ENCODE measurements at places on chromosomes 4 and X.

GRCh38 chr4:80186676-80187075, 10.6 kb upstream of the PRDM8 start:
- no peak for DNase-seq

GRCh38 chr4:3392321-3392720, 49.4 kb upstream of the HGFAC start:
- DNase-seq: no peak

- DNase-seq: no peak
Observed at GRCh38 chrX:69155786-69156520, 9.3 kb downstream of the PJA1 start.

DNA sequence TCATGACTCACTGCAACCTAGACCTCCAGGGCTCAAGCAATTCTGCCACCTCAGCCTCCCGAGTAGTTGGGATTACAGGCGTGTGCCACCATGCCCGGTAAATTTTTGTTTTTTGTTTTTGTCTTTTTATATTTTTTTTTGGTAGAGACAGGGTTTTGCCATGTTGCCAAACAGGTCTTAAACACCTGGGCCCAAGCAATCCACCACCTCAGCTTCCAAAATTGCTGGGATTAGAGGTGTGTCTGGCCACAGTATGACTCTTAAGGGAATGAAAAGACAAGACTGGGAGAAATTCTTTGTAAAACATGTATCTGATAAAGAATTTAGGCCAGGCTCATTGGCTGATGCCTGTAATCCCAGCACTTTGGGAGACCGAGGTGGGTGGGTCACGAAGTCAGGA, 29.2 kb upstream of the PDGFRA start:
- DNase-seq: no peak

DNA sequence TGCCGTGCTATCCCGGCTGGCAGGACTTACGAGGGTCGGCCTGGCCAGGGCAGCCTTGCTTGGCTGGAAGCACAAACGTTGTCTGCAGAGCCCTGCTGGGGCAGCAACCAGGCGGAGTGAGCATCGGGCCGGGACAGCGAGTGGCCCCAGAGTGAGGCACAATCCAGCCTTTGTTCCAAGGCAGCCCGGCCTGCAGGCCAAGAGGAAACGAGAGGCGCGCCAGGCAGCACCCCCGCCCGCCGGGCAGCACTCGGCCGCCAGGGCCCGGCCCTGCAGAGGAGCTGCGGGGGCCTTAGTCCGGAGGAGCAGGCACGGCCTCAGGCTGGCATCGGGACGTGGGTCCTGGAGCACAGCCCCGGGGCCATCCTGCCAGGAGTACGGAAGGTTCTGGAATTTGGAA, 24.1 kb downstream of the FGFRL1 start:
- no peak for DNase-seq

GRCh38 chrX:137747244-137748043, 181.5 kb downstream of the ZIC3 start:
- no peak for DNase-seq

- no peak for DNase-seq
Observed at GRCh38 chrX:10702031-10702430, 81.6 kb upstream of the MID1 start.

DNA sequence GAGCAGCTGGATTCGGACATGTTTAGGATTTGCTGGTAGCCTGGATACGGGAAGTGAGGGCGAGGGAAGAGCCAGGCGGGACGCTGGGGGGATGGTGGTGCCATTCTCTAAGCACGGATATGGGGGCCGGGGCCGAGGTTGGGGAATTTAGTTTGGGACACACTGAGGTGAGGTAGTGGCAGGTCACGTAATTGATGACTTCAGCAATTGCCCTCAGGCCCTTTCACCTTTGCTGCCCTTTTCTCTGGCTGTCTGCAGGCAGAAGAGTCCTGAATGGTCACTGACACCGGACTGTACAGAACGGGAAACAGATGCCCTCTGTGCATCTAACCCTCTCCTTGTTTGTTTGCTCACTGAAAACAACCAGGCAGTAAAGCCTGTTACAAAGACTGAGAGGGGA, 16.9 kb upstream of the HMGB3 start:
- no peak for DNase-seq

GRCh38 chrX:48989483-48989882, 12.6 kb downstream of the GRIPAP1 start:
- peak; percentile 40 for DNase-seq

GRCh38 chr4:104451573-104451972, 43.1 kb downstream of the CXXC4 start:
- DNase-seq: peak; percentile 8

DNA sequence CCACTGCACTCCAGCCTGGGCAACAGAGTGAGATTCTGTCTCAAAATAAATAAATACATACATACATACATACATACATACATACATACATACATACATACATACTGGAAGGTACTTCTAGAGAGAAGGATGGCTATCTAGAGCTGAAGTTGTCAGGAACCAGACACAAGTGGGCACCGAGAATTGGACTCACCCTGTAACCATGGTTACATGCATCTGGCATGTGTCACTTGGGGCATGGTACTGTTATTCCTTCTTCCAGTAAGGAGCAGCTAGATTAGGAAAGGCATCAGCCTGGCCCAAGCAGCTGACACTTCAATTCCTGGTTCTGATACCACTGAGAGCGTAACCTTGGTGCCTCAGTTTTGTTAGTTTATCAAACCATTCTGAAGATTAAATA, 127.1 kb downstream of the SH3KBP1 start:
- no peak for DNase-seq

DNA sequence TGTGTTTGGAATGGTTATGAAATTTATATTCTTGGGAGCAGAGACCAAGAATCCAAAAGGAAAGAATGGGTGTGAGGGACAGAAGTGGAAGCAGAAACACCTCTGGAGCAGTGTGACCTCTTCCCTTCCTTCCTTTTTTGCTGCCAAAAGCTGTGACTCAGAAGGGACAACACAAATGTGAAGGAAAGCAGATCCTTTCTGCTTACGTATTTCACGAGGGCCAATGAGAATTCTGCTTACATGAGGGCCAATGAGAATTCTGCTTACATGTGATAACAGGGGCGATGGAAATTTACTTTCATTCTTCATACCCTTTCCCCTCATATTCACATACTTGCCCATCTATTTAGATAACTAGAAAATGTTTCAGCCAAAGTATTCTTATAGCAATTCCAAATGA, 404.6 kb downstream of the PRDM5 start:
- peak; percentile 94 for DNase-seq

DNA sequence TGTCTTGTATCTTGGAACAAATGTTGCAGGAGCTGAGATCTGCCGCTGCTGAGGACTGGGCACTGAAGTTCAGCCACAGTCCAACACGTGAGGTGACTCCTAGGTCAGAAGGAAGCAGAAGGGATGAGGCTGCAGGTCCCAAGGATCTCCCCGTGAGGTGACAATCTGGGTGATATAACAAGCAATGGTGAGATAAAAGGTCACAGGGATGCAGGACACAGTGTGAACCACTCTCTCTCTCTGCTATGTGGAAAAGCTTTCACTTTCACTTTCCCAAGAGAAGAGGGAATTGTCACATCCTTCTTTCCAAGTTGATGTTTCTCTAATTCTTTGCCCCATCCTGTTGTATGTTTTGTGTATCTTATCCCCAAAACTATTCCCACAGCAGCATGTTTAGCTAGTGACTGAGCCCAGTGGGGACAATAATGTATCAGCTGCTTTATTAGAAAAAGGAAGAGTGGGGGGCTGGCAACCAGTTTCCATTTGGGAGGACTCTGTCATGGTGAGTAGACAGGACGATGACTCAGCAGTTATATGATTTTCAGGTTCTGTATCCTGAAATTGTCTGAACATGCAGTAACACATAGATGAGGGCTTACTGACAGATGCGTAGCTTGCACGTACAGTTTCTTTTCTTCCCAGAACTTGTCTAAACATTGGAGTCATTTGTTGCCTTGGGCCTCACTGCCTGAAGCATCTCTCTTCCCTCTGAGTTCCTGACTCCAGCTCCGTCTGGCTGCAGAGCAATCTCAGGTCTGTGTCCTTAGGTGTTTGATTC, 1415.8 kb upstream of the TENM3 start:
- DNase-seq: peak; percentile 30

DNA sequence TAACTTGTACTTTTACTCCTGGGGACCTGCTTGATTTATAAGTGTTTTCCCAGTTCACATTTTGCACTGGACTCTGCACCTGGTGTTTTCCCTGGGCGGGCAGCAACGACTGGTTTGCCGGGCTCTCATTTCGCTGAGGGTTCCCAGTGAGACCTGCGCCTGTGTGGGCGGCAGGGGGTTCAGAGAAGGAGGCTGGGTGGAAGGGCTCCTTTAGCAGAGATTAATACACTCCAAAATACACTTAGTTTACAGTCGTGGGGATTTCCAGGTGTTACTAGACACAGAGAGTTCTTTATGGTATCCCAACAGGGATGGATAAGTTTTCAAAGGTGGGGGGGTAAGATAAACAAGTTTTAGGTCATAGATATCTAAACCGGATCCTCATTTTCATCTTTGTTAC, 53.0 kb upstream of the SHISA3 start:
- no peak for DNase-seq

DNA sequence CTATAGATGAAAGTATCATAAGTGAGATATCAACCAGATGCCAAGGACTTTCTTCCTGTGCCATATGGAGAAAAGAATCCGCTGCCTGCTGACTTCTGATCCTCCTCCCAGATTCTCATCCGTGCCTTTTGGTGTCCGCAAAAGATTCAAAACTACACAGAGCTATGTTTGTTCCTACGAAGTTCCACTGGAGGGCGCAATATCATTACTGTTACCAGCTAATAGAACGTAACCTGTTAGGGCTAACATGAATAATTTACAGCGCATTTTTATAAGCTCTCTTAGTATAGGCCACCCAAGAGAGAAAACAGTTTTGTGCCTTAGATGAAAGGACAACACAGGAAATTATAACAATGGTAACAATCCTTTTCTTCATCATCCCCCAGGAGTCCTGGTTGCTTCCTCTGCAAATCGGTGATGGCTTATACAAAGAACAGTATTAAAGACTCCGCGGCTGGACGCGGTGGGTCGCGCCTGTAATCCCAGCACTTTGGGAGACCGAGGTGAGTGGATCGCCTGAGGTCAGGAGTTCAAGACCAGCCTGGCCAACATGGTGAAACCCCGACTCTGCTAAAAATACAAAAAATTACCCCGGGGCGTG, 22.8 kb upstream of the CENPVL3 start:
- DNase-seq: peak; percentile 72

DNA sequence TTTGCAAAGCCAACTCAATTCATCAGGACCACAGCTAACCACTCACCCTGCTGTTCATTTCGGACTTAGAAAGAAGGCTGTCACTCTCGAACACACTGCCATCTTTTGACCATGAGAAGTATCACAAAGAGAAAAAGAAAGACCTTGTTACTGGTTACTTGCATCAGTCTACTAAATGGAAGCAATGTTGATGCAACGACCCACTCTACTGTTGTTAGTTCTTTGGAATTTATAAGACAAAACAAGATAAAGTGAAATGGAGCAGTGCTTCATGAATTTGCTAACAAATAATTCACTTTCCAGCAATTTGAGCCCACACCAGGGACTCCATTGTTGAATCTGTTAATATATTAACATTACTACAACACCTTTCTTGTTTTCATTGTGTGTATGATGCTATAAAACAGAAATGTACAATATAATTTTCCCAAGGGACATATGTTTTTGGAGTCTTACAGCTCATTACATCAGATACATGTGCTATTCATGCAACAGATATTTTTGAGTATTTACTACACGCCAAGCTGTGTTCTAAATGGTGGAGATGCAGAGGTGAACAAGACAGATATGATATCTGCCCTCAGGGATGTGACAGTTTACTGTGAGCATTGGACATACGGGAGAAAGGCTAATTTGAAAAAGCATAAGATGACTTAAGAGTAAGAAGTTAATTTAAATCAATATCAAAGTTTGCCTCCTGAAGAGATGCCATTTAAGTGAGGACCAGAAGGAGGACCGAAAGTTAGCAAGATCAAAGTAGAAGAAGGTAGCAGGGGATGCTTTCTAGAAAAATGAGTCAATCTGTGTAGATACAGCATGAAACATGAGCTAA, 87.2 kb downstream of the AREG start:
- DNase-seq: peak; percentile 96

- peak; percentile 36 for DNase-seq
Observed at GRCh38 chr4:111639120-111639690, 506.0 kb upstream of the FAM241A start.

DNA sequence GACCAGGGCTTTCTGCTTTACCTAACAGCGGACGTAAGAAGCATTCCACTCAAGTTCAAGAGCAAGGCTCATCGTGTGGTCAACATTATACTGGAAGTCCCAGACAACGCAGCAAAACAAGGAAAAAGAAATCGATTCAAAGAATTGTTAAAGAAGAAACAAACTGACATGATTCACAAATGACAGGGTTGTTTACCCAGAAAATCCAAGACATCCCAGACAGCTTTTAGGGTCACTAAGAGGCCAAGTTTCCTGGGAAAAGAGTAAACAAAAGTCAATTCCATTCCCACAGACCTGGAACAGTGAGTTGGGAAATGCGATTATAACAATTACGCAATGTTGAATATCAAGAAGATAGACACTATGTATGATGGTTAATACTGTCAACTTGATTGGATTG, 21.5 kb upstream of the HTRA3 start:
- DNase-seq: peak; percentile 56

- no peak for DNase-seq
Observed at GRCh38 chr4:47485768-47486167, 693 bp downstream of the ATP10D start.

DNA sequence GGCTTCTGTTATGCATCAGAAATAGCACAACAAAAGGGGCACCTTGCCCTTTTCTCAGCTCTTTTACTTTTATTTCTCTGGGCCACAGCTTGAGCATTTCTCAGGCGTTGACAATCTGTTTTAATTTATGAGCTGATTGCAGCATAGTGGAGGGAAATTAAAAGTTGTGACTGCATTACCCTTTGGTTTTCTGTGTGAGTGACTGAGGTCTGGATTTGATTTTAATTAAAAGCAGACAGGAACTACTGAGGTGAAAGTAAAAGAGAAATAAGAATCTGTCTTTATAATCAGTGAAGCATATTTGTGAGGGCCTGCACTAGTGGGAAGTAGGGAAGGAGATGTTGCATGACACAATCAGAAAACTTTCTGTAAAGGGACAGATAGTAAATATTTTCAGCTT, 43.4 kb upstream of the GEMIN8 start:
- no peak for DNase-seq

GRCh38 chr4:110305455-110305854, 107.0 kb upstream of the ELOVL6 start:
- no peak for DNase-seq

GRCh38 chr4:75042601-75043208, 109.8 kb downstream of the PARM1 start:
- no peak for DNase-seq

- peak; percentile 84 for DNase-seq
Observed at GRCh38 chr4:128776794-128777216, 32.7 kb upstream of the JADE1 start.

- no peak for DNase-seq
Observed at GRCh38 chr4:170040031-170040680, 14.0 kb upstream of the MFAP3L start.

DNA sequence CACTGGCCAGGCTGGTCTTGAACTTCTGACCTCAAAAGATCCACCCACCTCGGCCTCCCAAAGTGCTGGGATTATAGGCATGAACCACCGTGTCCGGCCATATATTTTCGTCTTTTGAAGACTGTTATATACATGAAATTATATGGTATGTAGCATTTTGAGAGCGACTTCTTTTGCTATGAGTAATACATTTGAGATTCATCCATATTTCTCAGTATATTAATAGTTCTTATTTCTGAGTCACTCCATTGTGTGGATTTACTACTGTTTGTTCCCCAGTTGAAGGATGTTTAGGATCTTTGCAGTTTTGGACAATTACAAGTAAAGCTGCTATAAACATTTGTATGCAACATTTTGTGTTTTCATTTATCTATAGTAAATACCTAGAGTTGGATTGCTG, 34.9 kb downstream of the GNL3L start:
- DNase-seq: peak; percentile 3

- DNase-seq: no peak
Observed at GRCh38 chr4:83276299-83277040, 8.1 kb downstream of the COQ2 start.

Measured in fibroblast of pulmonary artery (primary cell).